ENCODE measurements at places on chromosomes 4 and X.

GRCh38 chr4:183920512-183920911, 15.4 kb downstream of the STOX2 start:
- DNase-seq: no peak

GRCh38 chr4:92246384-92246783, 57.4 kb upstream of the GRID2 start:
- no peak for DNase-seq

DNA sequence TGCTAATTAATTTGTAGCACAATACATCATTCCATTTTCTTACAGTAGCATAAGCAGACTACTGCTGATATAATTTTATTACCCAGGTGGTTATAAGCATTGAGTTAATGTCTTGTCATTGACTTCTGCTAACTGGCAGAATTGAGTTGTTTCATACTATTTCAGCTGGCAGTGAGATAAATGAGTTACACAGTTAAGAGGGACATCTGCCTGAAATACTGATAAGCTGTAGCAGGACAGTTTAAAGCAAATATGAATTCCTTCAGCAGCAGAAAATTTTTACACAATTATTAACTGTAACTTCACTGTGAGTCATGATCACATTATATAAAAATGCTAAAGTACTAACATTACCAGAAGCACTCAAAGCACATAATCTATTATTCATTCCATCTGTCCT, 326.8 kb downstream of the INPP4B start:
- DNase-seq: no peak

DNA sequence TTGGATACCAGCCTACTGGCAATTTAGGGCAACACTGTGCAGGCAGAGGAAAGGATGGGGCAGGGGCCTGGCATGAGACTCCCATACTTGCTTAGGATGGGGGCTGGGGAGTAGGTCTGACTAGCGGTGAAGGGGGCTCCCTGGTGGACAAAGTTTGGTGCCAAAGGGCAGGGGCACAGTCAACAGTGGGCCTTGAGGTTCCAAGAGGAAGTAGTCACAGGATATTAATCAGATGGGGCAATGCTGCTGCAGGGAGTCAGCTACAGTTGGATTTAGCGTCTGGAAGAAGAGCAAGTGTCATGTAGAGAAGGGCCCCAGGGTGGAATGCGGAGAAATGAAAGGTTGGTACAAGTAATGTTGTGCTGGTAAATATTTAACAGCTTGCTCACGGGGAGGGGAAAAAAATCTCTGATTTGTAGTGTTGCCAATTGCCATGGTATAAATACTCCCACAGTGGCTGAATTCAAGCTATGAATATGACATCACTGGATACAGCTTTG, 139.4 kb downstream of the PJA1 start:
- DNase-seq: no peak

DNA sequence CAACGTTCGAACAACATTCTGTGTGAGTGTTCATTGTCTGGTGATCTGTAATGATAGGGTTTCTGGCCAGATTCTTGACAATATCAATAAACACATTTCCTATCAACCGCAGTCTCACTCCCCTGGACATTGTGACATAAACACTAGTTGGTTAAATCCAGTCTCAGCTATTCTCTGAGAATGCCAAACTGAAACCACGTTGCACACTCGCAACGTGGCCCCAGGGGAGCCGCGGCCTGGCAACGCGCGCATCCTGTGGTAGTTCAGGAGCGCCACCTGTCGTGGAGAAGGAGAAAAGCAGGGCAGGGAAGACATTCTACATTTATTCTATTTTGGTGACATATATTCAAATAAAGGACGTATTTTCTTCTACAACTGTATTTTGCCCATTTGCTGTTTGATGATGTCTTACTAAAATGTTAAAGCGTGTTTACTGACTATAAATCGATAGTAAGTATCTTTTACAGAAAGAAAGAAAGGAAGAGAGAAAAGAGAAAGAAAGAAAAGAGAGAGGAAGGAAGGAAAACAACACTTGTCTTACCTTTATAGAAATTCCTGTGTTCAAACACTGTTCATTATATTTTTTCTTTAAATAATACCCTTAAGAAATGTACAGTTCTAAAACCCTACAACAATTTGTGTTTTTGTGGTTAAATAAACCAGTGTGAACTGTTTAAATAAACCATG, 738.3 kb upstream of the FRG1 start:
- DNase-seq: no peak

DNA sequence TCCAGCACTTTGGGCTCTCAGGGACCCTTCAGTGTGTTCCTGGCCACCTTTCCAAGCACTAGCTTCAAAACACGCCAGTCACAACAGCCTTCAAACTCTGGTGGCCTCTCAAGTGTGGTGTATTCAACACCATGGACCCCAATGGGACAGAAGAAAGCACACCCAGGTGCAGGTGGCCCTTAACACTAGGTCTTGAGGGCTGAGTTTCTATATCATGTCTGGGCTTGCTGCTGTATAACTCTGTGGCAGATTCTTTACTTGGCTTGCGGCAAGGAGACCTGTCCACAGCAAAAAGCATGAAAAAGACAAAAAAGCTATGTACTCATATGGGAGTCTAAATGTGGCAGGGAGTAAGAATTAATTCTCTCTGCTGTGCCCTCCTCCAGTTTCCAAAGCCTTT, 23.1 kb downstream of the MSL3 start:
- DNase-seq: no peak

- no peak for DNase-seq
These were observed 60.4 kb downstream of the CD40LG start for GRCh38 chrX:136708348-136708747.

GRCh38 chr4:95982516-95982915, 142.6 kb downstream of the PDHA2 start:
- no peak for DNase-seq

GRCh38 chr4:3122081-3122563, 47.6 kb downstream of the HTT start:
- no peak for DNase-seq

DNA sequence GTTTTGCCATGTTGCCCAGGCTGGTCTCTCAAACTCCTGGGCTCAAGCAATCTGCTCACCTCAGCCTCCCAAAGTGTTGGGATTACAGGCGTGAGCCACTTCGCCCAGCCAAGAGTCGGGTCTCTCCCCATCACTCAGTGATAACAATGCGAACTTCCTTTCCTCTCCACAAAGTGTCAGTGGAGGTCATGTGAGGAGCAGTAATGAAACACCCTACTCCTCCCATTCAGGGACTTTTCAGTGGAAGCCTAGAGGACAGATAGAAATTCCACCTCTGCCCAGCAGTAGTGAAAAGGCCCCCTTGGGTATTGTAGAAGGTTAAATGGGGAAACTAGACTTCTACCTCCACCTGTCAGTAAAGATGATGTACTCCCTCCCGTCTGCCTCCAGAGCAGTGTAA, 141.9 kb upstream of the STK26 start:
- DNase-seq: no peak

- DNase-seq: no peak
These were observed 66.8 kb upstream of the TMEM164 start for GRCh38 chrX:109936114-109936513.
